Stimulated activated CD4-positive, alpha-beta T cell treated with anti-CD3 and anti-CD28 coated beads, Interleukin-1b, Interleukin-23, amount 100 ng/mL, for 1 hour (primary cell): ENCODE measurements at places on chromosomes 6 and 20.

DNA sequence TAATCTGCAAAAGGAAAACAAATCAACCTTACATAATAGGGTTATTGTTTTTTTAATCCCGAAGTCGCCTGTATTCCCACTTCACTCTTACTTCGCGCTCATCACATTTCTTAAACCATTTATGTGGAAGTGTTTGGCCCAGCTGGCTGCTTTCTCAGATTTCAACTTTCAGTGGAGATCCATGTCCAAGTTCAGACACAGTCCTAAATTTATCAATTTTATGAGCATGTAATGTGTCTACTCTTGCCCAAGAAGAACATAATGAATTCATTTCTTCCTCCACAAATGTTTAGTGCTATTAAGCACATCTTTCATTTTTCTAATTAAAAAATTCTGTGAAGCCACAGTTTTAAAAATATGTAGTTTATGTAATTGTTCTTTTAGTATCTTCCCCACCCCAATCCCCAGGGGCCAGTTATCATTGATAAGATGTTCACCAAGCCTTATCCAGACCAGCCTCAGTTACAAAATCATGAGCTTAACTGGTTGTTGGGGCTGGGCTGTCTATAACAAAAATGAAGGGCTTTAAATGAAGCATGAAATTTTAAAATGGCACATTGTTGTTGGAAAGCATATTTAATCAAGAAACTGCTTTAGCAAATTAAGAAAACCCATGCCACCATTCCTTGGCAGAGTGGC, 151.7 kb downstream of the UST start:
- no peak for DNase-seq

- DNase-seq = no peak
Measured at GRCh38 chr6:109008054-109008453, 86.6 kb downstream of the SESN1 start.

DNA sequence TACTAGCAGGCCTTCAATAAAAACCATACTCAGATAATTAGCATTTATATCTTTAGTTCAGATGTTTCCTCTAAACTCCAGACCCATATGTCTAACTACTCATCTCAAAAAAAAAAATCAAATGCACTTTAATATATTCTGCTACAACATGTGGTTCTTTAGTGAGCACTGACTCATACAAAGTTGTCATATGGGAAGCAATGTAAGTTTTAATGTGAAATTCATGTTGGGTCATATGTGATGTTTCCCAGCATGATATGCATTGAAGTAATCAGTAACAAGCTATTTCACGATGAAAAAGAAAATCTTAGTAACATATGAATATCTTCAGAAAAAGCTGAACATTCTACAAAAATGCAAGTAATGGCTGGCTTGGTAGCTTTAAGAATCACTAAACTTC, 859.7 kb upstream of the ADGRB3 start:
- no peak for DNase-seq

- DNase-seq = no peak
Measured at GRCh38 chr20:17896193-17896723, 72.3 kb downstream of the SNX5 start.

DNA sequence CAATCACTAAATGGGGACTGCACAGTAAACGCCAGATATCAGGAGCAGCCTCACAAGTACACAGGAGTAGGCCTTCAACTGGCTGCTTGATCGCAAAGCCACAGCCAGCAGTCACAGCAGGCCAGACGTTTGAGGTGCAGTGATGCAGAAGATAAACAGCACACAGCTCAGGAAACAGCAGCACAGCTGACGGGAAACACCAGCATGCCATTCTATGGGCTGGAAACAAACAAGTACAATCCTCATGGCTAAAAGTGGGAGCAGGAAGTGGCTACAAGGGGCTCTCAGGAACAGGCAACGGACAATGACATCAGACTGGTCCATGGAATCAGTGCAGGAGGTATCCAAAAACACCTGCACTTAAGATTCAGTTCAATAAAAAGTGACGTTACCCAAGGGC, 111.0 kb downstream of the DTNBP1 start:
- DNase-seq = no peak

DNA sequence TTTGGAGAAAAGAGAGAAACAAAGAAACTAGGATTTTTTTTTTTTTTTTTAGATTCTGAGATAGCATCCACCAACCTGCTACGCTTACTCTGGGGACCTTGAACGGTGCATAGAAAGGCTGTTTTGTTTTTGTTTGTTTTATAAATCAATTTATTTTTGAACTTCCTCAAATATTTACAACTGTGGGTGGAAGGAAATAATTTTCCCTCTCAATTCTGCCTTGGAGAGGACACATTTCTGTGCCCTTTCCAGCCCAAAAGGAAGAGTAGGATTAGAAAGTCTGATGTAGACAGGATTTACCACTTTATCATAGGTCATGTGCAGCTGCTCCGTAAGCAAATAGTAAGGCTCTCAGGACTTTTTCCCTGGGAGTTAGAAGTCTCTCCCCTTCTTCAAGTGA, 190.5 kb downstream of the NKAIN2 start:
- no peak for DNase-seq

DNA sequence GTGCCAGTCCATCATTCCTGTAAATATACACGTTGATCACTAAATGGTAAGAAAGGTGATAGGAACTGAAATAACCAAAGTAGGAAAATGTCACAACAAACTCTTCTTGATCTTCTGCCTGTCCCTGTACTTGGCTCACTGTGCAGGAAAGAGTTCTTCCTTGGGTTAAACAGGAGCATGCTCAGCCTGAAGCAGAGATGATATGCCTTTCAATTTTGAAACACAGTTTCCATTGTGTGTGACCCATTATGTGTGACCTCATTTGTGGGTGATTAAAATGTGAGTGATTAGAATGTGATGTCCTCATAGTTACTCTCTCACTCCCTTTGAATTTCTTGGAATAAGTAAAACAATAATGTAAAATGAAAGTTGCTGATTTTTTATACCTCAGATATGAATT, 427.2 kb upstream of the AGPAT4 start:
- DNase-seq = no peak

- DNase-seq = no peak
Measured at GRCh38 chr6:151341476-151342195, 49.7 kb downstream of the ZBTB2 start.

DNA sequence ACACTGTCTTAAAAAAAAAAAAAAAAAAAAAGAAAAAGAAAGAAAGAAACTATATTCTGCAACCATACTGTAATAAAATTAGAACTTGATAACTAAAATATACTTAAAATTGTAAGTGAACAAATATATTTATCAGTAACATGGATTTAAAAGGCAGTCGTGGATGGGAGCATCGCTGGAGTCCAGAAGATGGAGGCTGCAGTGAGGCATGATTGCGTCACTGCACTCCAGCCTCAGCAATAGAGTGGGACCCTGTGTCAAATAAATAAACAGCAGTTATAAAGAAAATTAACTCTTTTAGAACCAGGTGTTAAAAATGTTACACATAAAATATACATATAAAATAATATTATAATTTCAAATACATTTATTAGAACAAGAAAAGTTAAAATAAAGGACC, 8.7 kb downstream of the PSMB9 start:
- DNase-seq = no peak

DNA sequence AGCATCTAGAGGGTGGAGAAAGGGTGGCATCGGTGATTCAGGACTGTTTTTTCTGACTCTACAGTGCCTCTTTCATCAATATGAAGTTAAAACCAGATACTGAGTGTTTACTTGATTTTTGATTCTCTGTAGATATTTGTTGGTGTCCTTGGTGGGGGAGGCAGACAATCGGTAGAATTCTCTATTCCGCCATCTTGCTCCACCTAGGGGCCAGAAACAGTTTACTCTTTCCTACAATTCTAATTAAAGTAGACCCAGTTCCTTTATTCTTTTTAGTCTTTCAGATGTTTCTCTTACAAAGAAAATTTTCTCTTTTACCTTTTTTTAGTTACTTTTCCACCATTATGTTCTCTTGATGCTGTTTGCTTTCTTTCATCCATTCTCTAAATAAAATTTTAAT, 162.1 kb upstream of the RAB32 start:
- DNase-seq = no peak

DNA sequence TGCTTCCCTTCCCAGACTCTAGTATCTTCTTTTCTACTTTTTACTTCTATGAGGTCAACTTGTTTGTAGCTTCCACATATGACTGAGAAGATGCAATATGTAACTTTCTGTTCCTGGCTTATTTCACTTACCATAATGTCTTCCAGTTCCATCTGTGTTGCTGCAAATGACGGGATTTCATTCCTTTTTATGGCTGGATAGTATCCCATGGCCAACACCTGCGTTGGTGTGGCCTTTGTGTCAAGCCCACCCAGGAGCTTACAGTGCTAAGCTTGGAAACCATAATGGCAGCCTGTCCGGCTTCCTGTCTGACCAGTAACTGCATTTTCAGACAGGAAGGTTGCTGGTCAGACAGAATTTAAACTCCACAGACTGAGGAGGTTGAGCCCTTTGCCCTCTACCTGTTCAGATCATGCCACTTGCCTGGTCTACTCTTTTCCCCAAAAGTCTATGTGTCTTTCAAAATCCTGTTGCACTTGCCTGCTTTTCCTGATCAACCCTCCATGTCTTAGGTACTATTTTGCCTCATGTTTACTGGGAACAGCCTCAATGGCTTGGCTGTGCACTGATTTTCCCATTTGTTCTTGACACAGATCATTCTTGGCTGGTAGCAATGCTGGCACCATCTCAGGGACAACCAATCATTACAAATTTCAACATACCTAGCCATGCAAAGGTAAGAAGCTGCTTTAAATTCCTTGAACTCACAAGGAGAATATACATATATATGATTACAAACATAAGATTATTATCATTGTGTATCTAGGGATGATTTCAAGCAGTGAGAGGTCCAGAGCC, 114.3 kb upstream of the PLEKHG1 start:
- no peak for DNase-seq

- DNase-seq = no peak
Measured at GRCh38 chr6:40541556-40542174, 45.5 kb downstream of the LRFN2 start.

DNA sequence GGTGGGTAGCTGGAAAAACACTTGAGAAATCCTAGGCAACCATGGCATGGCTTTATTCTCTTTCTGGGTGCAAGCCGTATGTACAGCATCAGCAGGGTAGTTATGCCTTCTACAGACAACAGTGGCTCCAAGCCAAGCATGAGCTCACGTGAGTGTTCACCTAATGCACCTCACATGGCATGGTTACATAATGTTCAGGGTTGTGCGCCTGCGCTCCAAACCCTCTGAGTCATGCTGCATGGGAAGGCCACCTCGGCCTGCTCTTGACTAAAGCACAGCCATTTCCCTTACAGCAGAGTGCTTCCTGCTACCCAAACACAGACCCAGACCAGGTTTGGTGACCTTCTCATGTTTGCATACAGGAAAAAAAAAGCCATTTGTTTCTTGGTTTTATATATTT, 96.2 kb downstream of the VIP start:
- no peak for DNase-seq

DNA sequence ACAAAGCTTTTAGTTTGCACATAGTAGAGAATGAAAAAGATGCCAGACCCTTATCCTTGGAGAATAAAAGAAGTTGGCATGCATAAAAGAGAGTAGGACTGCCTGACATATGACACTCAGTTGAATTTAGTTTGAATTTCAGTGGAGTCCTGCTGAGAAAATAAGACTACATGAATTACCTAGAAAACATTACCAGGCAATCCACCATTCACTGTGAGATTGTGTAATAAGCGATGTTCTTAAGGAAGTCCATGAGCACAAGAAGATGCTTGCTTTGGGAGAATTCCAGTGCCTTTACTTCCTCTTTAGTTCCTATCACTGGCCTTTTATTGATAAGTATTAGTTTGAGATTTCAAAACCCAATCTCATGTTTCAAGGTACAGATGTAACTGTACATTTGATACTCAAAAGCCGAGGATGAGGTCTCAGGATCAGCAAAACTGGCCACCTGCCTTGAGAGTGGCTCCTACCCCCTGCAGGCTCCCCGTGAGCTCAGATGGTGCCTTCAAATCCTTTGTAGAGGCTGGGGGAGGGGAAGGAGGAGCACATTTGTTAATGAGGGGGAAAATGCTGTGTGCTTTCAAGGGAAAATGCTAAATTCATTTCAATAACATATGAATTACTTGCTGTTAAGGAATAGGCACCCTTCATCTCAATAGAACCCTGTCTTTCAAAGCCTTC, 11.2 kb upstream of the UNC93A start:
- DNase-seq = no peak

DNA sequence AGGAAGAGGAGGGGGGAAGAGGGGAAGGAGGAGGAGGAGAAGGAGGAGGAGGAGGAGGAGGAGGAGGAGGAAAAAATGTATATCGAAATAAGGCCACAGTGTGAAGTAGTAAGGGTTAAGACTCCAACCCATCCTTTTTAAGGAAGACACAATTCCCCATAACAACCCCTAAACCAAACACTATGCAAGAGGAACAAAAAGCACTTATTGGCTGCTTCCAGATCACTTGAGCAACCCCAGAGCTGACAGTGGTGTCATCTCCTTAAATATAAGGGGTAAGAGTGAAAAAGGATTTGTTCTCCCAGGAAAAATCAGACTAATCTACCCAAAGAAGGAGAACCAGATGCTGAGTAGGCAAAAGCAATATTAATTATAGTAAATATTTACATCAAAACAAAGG, 169.1 kb upstream of the SASH1 start:
- DNase-seq = no peak

GRCh38 chr6:69007781-69008180, 372.7 kb downstream of the ADGRB3 start:
- no peak for DNase-seq

GRCh38 chr20:10771435-10772140, 97.8 kb upstream of the JAG1 start:
- DNase-seq = no peak

- no peak for DNase-seq
Measured at GRCh38 chr6:118580585-118581419, 32.7 kb downstream of the PLN start.
